HS-27A (cell line): ENCODE measurements at places on chromosomes 7 and 10.

- no peak for DNase-seq
Measured at GRCh38 chr10:11010582-11010981, 7.1 kb upstream of the CELF2 start.

DNA sequence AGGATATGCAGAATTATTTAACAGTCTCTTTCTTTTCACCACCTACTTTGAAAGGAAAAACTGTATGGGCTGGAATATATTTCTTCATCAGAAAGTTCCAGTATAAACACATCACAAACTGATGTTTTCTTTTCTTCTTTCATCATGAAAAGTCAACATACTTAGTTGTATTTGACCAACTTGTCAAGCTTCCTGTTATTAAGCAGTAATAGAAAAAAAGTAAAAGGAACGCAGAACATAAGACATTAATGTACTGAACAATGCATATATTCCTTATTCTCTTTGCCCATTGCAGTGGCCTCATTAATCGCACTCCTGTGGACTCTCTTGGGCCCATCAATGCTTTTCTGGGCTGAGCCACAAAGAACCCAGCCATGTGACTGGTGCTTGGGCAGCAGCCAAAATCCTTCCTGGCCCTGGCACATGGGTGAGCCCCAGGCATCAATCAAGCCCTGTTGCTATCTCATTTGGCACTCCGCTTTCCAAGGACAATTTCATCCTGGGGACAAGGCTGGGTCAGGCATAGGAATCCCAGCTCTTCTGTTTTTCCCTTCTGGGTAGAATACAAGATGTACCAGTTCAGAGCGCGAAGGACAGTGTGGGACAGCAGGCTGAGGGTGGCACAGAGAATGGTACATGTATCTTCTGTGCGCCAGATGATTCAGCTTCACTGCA is 42.3 kb downstream of the RHOBTB1 start:
- no peak for DNase-seq

- DNase-seq, result no peak
Measured at GRCh38 chr7:101315336-101315735, 6.3 kb downstream of the IFT22 start.

DNA sequence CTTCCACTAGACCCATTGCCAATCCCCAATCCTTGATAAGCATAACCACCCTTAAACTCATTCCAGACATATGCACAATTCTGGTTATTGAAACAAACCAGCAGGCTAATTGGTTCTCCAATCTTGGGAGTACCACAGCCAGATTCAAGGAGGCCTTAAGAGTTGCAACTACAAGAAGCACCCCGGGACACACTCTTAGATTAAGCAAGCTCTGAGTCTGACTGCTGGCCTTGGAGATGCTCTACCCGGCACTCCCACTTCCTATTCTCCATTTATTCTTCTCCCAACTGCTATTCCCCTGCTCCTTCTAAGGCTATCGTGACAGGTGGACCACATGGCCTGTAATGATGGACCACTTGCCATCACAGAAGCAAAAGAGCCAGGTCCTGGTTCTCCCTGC is 40.3 kb downstream of the CYTH3 start:
- no peak for DNase-seq

- no peak for DNase-seq
Measured at GRCh38 chr7:95861041-95861440, 88.7 kb downstream of the DYNC1I1 start.

DNA sequence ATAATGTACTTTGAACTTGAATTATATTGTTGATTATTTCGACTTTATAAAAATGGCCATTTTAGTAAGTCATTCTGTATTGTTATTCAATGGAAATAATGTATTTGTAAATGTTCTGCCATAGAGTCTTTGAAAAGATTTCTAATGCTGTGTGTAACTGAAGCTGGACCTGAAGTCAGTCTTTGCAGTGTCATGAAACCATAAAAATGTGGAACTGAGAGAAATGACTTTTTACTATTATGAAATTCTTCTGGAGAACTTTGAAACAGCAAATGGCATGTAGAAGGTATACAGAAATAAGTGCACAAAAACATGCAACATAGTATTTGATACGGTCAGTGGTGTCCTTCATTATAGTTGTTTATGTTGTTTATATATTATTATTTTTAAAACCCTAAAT is 59.7 kb upstream of the ADRA2A start:
- no peak for DNase-seq

DNA sequence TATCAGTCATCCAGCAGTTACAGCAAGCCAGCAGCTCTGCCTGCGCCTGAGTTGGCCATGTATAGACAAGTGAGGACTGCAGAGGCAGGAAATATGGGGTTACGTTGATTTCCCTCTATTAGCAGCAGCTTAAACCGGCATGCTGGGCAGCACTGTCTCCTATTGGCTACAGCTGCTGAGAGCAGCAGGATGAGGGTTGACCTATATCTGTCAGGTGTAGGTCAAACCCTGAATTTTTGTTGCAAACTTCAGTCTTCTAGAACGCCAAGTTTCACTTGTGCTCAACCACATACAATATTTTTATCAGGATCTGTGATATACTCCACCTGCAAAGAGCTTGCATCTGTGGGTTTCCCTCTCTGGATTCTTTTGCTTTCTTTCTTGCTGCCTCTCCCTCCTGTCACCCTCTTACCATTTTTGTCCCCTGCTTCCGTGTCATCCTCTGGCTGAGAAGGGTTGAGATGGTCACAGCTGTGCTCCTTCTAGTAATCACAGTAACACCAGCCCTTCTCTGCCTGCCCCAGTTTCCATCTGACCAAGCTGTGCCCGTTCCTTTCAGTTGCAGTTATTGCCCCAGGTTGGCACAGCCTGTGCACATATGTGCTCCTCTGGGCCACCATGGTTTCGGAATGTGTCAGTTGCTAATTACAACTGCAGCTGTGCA is 23.8 kb upstream of the GLCCI1 start:
- DNase-seq, result no peak

GRCh38 chr10:87600581-87600980 is 59.1 kb upstream of the PAPSS2 start:
- no peak for DNase-seq

DNA sequence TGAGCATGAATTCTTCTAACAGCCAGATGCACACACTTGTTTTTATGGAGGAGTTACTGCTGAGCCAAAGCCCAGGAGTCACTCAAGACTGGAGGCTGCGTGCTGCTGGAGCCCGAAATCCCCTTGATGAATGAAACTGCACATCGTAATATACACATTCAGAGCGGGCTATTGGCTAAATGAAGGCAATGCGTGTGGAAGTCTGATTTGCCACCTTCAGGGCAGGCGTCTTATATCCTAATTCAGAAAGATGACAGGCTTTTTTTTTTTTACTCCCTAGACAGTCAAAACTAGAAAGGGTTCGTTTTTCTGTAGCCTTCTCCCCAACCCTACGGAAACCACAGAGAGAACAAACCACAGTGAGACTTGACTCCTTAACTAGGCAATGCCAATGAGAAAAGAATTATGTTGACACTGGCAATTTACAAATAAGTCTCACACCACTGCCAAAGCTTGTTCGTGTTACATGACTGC is 227.2 kb upstream of the KLF14 start:
- peak; percentile 68 for DNase-seq

DNA sequence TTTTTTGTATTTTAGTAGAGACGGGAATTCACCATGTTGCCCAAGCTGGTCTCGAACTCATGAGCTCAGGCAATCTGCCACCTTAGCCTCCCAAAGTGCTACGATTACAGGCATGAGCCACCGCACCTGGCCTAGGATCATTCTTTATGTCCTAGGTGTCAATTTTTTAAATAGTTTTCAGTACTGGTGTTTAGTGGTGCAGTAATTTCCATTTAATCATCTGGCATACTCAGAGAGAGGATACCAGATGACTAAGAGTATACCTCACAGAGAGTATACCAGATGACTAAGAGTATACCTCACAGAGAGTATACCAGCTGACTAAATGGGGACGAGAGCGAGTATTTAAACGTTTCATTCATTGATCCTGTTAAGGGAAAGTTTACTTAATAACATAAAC is 37.3 kb upstream of the TMEM248 start:
- no peak for DNase-seq

GRCh38 chr7:137975768-137976167 is 26.1 kb downstream of the CREB3L2 start:
- DNase-seq, result no peak

- DNase-seq, result no peak
Measured at GRCh38 chr7:133602291-133602690, 349.4 kb downstream of the EXOC4 start.

GRCh38 chr10:72065439-72066025 is 22.8 kb downstream of the SPOCK2 start:
- DNase-seq, result no peak

DNA sequence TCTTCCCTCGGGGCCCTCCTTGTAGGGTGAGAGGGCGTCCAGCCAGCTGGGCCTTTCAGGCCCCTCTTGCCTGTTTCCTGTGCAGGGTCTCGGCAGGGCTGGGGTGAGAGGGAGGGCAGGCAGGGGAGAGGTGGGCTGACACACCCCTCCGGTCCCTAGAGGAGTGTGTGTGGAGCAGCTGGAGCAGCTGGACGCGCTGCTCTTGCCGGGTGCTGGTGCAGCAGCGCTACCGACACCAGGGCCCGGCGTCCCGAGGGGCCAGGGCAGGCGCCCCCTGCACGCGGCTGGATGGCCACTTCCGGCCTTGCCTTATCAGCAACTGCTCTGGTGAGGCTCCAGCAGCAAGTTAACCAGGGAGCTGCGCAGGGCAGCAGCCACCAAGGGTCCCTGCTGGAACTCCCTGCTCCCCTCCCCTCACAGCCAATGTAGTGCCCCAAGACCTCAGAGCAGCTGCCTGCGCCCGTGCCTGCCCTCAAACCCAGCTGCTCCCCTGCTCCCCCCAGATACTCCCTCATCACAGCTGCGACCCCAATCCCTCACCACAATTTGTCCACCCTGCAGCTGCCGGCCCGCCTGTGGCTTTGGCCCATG is 15.7 kb upstream of the ZNF862 start:
- no peak for DNase-seq

GRCh38 chr10:133391761-133392518 is 2.0 kb upstream of the MTG1 start:
- no peak for DNase-seq

DNA sequence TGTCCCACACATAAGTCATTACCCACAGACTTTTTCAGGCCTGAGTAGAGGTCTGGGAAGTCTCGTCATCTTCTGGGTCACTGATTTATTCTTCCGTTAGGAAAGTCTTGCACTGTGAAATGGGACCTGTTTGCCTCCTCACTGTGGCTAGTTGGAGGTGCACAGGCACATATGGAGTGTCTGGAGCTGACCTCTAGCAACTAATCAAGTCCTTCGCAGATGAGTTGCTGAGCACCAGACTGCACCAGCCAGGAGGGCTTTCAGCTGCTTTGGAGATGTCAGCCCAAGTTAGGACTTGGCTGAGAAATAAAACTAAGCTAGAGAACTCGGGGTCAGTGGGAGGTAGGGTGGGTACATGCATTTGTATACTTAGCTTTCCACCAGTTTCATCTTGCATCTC is 578.0 kb downstream of the GRID1 start:
- DNase-seq, result no peak

GRCh38 chr10:130127364-130128061 is 8.7 kb upstream of the GLRX3 start:
- no peak for DNase-seq

- DNase-seq, result no peak
Measured at GRCh38 chr10:60711496-60711895, 66.8 kb upstream of the CDK1 start.

DNA sequence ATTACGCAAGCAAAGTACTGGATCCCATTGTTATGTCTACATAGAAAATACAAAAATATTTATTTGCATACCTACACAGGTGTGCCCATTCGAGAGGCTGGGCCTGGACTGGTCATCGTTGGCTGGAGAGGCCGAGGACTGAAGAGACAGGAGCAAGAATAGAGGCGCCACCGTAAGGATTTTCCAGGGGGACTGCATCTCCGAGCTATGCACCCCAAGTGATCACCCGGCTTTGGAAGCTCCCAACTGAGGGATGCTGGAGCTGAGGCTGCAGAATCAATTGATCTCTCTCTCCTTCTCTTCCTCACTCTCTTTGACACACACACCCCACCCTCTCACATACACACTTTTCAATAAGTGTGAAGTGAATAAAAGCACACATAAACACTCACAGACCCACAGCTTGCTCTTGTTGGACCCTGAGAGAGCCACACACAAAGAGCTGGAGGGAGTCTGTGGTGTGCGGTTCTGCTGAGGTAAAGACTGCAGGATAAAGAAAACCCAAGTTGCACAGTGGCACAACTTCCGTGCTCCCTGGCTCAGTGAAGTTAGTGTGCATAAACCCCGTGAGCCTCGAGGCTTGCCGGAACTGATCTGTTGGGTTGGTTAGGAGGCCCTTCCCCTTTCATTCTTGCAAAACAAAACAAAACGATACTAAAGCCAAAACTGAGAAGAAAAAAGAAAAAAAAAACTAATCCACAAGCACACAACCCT is at the start of gene AOAH:
TSS of gene AOAH (minus strand) at position 544 of the 714 bp plus-strand sequence. CDS start at position 198, 346 bp downstream.
- DNase-seq, result no peak

DNA sequence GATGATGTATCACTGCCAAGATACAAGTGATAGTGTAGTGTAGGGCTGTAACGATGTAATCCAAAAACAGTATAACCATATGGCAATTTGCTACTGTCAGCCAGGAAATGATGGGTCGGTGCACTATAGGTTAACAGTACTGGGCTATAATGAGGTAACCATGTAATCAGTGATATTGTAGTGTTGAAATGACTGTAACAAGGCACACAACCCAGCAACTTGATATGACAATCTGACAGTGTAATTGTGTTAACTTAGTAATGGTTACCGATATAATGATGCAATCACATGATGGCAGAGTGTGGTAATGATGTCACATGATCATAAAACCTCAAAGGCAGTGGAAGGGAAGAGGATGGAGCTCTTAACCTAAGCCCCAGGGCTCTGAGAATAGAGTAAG is 73.8 kb upstream of the SLF2 start:
- no peak for DNase-seq

DNA sequence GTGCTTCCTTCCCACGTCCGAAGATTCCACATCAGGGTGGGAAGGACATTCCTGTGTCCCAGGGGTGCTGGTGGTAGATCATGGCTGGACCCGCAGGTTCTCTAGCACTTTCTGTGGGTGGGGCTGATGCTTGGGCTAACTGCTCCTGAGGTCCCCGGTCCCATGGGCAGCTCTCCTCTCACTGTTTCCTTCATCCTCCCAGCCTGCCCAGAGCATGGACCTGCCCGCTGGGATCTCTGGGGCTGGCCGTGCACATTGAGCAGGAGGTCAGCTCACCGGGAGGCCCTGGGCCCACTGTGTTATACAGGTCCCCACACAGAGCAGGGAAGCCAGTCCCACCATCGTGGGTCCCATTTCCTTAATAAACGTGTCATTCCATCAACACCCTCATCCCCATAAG is 502.3 kb downstream of the TCERG1L start:
- no peak for DNase-seq

DNA sequence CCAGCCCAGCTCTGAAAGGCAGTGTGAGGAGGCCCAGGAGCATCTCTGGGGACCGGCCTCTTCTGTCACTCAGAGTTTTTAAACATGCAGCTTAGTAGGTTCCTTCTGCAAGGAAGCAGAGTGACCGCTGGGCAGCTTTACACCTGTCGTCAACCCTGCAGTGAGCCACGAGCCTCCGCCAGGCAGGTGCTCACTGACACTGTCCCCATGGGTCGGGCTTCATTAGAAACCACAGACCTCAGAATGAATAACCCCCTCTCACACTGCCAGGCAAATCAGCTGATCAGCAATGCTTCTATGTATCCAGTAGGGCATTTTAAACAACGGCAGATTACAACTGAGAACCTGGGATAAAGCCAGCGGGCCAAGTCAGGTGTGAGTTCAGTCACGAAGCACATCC is 106.1 kb downstream of the MAD1L1 start:
- no peak for DNase-seq

- no peak for DNase-seq
Measured at GRCh38 chr7:141992156-141992555, 3.5 kb upstream of the MGAM start.

- no peak for DNase-seq
Measured at GRCh38 chr10:60428387-60428737, 38.7 kb upstream of the ANK3 start.

- DNase-seq, result no peak
Measured at GRCh38 chr7:159167139-159167538, 22.5 kb upstream of the VIPR2 start.
